Activated CD4-positive, alpha-beta T cell treated with anti-CD3 and anti-CD28 coated beads, Interleukin-2, amount 50 U/mL, for 16 hours (primary cell): ENCODE measurements at places on chromosomes 6 and 20.

GRCh38 chr20:54254596-54254995, 46.7 kb downstream of the PFDN4 start:
- DNase-seq = no peak

DNA sequence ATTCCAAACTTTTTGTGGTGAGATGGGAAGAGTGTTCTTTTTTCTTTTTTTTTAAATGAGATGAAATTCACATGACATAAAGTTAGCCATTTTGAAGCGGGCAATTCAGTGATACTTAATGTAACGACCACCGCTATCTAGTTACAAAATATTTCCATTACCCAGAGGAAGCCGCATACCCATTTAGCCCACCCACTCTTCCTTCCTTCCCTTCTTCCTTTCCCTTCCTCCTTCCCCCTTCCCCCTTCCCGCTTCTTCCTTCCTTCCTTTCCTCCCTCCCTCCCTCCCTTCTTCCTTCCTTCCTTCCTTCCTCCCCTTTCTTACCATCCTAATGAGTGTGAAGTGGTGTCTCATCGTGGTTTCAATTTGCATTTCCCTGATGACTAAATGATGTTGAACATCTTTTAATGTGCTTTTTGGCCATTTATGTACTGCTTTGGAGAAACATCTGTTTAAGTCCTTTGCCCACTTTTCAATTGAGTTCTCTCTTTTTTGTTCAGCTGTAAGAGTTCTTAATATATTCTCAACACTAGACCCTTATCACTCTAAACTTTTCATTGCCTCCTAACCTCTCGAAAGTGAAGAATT, 371.1 kb downstream of the FARS2 start:
- no peak for DNase-seq

GRCh38 chr20:41352666-41353065, 12.0 kb downstream of the LPIN3 start:
- no peak for DNase-seq

- no peak for DNase-seq
These were observed 14.2 kb upstream of the FAM8A1 start for GRCh38 chr6:17585766-17586490.

- peak; percentile 30 for DNase-seq
These were observed 271.4 kb downstream of the EYA4 start for GRCh38 chr6:133512410-133513016.

- no peak for DNase-seq
These were observed 126.1 kb downstream of the PXDC1 start for GRCh38 chr6:3625149-3625979.

DNA sequence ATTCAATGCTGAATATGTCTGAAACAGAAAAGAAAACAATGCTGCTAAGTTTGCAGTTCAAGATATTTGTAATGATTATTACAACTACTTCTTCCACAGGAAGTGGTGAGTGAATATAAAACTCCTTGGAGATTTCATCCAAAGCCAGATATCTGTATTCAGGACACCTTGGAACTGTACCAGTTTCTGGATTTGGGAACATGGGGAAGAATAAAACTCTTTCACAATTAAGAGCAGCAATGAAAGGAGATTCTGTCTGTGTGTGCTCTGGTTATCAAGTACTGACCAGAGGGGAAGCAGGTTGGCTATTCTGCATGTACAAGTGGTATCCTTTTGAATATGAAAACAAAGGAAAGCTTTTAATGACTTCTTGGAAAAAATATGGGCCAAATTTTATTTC, 21.1 kb downstream of the ELOVL2 start:
- DNase-seq = no peak

DNA sequence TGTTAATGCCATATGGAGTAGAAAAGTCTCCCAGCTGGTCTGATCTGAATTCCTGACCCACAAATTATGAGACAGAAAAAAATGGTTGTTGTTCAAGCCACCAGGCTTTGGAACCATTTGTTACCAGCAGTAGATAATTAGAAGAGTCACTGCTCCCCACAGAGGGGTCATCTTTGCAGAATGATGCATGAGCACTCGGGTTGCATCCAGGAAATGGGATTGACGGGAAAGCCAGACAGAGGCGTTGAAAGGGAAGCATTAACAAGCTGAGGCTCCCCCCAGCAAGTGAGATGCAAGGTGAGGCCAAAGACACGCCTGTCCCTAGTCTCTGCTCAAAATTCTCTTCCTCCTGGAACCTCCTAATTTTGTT, 182.5 kb downstream of the SYNDIG1 start:
- DNase-seq = no peak

DNA sequence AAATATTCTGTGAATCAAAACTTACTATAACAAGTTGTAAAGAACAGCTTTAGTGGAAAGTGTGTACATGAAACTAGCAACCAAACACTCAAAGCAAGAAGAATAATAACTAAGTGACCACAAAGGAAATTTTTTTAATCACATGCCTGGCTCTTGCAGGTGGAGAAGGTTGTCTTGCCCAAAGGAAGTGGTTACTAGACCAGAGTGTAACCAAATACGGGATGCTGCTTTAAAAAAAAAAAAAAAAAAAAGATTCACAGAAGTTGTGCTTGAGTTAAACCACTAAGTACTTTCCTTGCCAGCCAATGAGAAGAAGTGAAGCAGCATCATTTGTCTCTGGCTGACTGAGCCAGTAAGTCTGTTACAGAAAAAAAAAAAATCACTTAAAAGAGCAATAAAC, 19.1 kb upstream of the HLA-DQB1 start:
- peak; percentile 91 for DNase-seq

- no peak for DNase-seq
These were observed 370.9 kb downstream of the COL12A1 start for GRCh38 chr6:74834967-74835366.
